ENCODE measurements at places on chromosomes 6 and 20. TPM values are rescaled to one million over a fixed set of nuclear protein-coding genes. Genes with fewer than 3 reads are reported as not detected.

The SSTR4 gene
- total RNA-seq, result not detected

The ABHD16B gene
- not detected for total RNA-seq

The HSPA12B gene
- 17.8 TPM for total RNA-seq

The ACSS1 gene
- total RNA-seq, result 30.0 TPM

The MAS1 gene
- 0.05 TPM for total RNA-seq

The ZC2HC1B gene
- not detected for total RNA-seq

The SLC35D3 gene
- 4.9 TPM for total RNA-seq

The CLIC5 gene
- total RNA-seq, result 19.5 TPM

The PAX1 gene
- 0.33 TPM for total RNA-seq

The CST5 gene
- total RNA-seq, result not detected

The FAXC gene
- total RNA-seq, result 13.9 TPM

The TAAR2 gene
- total RNA-seq, result not detected

The ADGRB3 gene
- 45.9 TPM for total RNA-seq

The FILIP1 gene
- 16.8 TPM for total RNA-seq

The PLEKHG1 gene
- 66.2 TPM for total RNA-seq

The EYA4 gene
- 7.7 TPM for total RNA-seq

The SLC17A1 gene
- total RNA-seq, result not detected

The VGLL2 gene
- 2.8 TPM for total RNA-seq

The OPRL1 gene
- total RNA-seq, result 3.5 TPM

The WFDC12 gene
- total RNA-seq, result not detected

All from camera-type eye (tissue), 1 donor.